8988T (cell line): ENCODE measurements at places on chromosomes 2 and 18.

DNA sequence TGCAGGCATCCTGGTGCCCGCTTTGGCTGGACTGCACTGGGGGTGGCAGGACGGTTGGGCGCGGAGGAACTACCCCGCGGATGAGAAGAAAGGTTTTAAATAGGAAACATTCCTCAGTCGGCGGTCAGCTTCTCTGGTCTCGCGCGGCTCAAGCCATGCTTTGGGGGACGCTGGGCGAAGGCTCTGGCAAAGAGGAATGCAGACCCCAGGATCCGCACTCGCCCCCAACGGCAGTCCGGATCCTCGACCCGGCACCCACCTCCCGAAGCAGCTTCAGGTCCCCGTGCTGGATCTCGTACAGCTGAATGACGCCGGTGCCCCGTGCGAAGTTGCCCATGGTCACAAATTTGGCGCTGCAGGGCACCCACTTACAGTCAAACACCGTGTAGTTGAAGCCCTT, 686 bp upstream of the PNO1 start:
- peak; percentile 30 for DNase-seq

- no peak for DNase-seq
Observed at GRCh38 chr2:240192661-240193060, 52.2 kb upstream of the OTOS start.

GRCh38 chr2:148552675-148553331, 91.7 kb upstream of the EPC2 start:
- no peak for DNase-seq

DNA sequence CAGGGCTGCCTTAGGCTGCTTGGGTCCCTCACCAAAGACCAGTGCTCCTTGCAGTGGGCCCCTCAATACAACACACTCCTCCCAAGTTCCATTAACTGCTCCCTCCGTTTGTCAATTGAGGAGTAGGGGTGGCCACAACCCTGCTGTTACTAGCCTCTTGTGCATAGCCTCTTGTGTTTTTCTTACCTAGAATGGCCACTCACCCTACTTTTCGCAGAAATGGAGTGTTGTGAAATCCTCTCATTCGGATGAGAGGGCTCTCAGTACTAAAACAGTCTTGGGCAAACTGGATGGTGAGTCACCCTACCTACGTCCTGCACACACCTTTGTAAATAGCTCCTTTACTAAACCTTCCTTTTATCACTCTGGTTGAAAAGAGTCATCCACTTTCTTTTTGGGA, 253.9 kb downstream of the OSR1 start:
- DNase-seq: no peak

DNA sequence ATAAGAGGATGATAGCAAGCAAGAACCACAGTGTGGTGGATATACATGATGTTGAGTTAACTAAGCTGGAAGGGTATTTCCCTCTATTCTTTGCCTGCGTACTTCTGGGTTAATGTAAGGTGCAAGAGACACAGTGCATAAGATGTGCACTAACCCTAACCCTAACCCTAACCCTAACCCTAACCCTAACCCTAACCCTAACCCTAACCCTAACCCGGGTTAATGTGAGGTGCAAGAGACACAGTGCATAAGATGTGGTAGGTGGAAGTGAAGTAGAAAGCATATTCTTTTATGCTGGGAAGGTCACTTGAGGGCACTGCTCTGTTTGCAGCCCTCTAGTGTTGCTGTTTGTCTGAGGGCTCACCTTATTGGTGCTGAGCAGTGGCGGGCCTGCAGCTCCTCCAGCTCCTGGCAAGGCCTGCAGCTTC, 181.5 kb upstream of the ITGA4 start:
- DNase-seq: no peak

DNA sequence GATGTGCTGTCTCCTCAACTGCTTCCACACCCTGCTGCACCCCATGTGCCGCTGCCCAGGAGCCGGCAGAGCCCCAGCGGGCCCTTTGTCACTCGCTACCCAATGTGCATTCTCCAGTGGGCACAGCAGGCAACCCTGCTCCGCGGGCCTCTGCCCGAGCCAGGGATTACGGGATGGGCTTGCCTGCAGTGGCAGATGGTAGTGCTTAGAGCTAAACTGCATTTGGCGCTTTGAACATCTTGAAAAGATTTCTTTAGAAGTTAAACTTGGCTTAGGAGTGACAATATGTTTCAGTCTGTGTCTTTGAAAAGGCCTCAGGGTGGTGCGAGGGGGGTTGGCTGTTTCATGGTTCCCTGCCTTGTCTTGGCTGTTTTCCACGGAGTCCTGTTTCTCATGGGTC, 84.0 kb upstream of the BOD1L2 start:
- no peak for DNase-seq

- no peak for DNase-seq
Observed at GRCh38 chr18:56306797-56307196, 331.6 kb downstream of the TXNL1 start.

- peak; percentile 30 for DNase-seq
Observed at GRCh38 chr2:79717364-79718007, 204.6 kb downstream of the CTNNA2 start.

GRCh38 chr2:65364986-65365733, 67.2 kb downstream of the SPRED2 start:
- no peak for DNase-seq

GRCh38 chr2:142875010-142875409, 2.5 kb upstream of the KYNU start:
- DNase-seq: no peak

GRCh38 chr18:70448588-70448987, 159.7 kb downstream of the SOCS6 start:
- DNase-seq: no peak

DNA sequence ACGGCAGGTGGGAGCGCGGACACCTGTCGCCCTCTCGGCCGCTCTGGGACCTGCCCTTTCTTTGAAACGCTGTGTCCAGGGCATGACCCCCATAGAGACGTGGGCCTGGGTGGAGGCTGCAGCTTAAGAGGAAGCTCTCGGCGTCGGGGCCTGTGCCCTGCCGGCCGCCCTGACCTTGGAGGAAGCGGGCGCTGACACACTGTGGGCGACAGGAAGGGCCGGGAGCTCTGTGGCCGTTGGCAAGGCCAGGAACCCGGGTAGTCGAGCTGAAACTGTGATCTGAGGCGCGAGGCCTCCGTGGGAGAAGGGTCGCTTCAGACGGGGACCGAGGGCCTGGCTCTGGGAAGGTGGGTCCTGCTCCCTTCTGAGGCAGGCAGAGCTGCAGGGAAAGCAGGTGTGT, 28.2 kb downstream of the KCNG2 start:
- no peak for DNase-seq

DNA sequence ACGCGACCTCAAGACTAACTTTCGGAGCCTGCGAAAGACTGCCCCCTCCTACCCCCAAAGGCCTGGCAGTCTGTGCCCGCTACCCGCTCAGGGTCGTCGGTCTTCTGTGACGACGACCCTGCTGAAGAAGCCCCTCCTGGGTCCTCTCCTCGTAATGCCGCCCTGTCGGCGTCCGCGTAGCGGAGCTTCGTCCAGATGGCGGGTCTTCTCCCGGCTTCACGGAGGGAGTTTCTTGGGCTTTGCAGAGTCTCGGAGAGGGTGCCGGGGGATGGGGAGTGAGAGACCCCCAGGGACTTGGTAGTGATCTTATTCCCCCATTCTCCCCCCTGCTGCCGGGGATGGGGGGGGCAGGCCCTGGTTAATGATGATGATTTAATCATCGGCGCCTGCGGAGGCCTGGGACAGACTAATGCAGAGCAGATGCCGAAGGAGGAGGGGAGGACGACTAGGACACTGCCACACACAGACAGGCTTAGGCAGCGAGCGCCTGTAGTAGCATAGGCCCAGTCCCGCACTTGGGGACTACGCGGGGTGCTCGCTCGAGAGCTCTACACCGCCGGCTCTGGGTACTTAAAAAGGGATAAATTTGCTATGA, 528 bp upstream of the PCGF1 start:
- no peak for DNase-seq

- DNase-seq: no peak
Observed at GRCh38 chr2:204019572-204020501, 83.3 kb downstream of the ICOS start.

GRCh38 chr2:32264422-32265105, at the start of gene NLRC4:
Gene NLRC4, minus strand, starts transcription at chr2:32264886. Its CDS starts 8,111 bp downstream, at chr2:32256775.
- DNase-seq: no peak
